ENCODE measurements at places on chromosomes 13 and 19. TPM values are rescaled to one million over a fixed set of nuclear protein-coding genes. Genes with fewer than 3 reads are reported as not detected.

Gene ZNF460
- 1.5 TPM for polyA plus RNA-seq

- no peak for DNase-seq
Measured at GRCh38 chr13:33678906-33679657, 138.9 kb upstream of the RFC3 start.

Gene ZNF729
- 0.65 TPM for polyA plus RNA-seq

DNA sequence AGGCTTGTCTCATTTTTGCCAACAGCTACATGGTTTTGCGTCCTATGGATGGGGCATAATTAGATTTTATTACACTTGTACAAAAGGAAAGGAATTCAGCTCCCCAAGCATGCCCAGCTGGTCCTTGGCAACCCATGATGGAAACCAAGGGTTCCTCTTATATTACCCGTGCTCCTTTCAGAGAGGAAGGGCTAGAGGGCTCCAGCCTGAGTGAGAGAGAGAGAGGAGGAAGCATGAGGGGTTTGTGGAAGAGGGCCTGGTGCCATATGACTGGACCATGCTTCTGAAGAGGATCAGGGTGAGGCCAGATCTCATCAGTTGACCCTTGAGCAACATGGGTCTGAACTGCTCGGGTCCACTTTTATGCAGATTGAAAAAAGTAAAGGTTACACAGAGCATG, 3.5 kb upstream of the RPS9 start:
- DNase-seq = no peak

Gene CCL25
- polyA plus RNA-seq = 0.57 TPM

Gene RFXAP
- polyA plus RNA-seq = 13.8 TPM

Gene OR7C1
- polyA plus RNA-seq = 0.31 TPM
